Stomach (tissue), 19 donors: ENCODE measurements at places on chromosomes 11 and 22. TPM values are rescaled to one million over a fixed set of nuclear protein-coding genes. Genes with fewer than 3 reads are reported as not detected.
A peak's percentile ranks its signal among the peaks of the same experiment; 100 is the strongest.

GTSE1 gene
- total RNA-seq = 64.0 TPM

COA4 gene
- total RNA-seq = 6.1 TPM

DCHS1 gene
- 22.8 TPM for total RNA-seq

DDI1 gene
- not detected for total RNA-seq

SLC1A2 gene
- not detected for total RNA-seq

GRCh38 chr11:119727523-119728151 is 1.4 kb downstream of the NECTIN1 start:
- peak overlapping the region; percentile 86 for H3K27ac ChIP-seq
- peak; percentile 59 for DNase-seq
- peaks cover 17% of the 10 kb centered on the region for H3K4me1 ChIP-seq
- no peaks in the 10 kb centered on the region for H3K36me3 ChIP-seq

GRCh38 chr11:40274017-40274416 is 1185.4 kb downstream of the LRRC4C start:
- H3K4me3 ChIP-seq = no peak overlapping the region
- H3K4me1 ChIP-seq = no peaks in the 10 kb centered on the region
- DNase-seq = peak; percentile 53
- no peaks in the 10 kb centered on the region for H3K27me3 ChIP-seq

GRCh38 chr11:18322818-18323570 is 627 bp downstream of the GTF2H1 start:
- peak overlapping the region; percentile 83 for H3K4me3 ChIP-seq
- H3K27me3 ChIP-seq = no peaks in the 10 kb centered on the region
- peaks cover 5% of the 10 kb centered on the region for H3K36me3 ChIP-seq
- H3K27ac ChIP-seq = peak overlapping the region; percentile 91
- H3K4me1 ChIP-seq = peaks cover 34% of the 10 kb centered on the region

DNA sequence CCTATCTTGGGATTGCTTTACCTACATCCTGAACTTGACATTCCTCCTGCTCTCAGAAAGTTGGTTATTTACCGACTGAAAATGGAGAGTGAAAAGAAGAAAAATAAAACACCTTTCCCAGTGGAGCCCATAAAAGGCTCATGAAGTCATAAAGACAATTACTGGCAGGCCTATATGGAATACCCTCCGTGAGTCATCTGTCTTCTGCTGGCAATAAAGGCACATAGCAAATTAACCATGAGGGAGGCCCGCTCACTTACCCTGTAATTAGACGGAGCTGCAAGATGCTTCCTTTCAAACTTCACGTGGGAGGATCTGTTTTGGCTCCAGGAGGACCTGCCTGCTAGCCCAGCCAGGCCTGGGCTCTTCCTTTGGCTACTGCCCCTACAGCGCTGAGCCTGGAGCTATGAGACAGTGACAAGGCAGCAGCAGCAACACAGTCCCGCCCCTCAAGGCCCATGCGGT is 540.4 kb downstream of the BUD13 start:
- no peak overlapping the region for H3K27ac ChIP-seq
- no peaks in the 10 kb centered on the region for H3K36me3 ChIP-seq
- DNase-seq = no peak
- no peaks in the 10 kb centered on the region for H3K4me1 ChIP-seq

- no peak overlapping the region for H3K4me3 ChIP-seq
- DNase-seq = no peak
- no peaks in the 10 kb centered on the region for H3K4me1 ChIP-seq
- H3K27me3 ChIP-seq = no peaks in the 10 kb centered on the region
Observed at GRCh38 chr11:84137505-84137904, 851.3 kb upstream of the CCDC90B start.

GRCh38 chr22:19244600-19245352 is 46.7 kb downstream of the CLTCL1 start:
- H3K36me3 ChIP-seq = peaks cover 5% of the 10 kb centered on the region
- no peaks in the 10 kb centered on the region for H3K4me1 ChIP-seq
- H3K27me3 ChIP-seq = no peaks in the 10 kb centered on the region
- DNase-seq = no peak
- no peak overlapping the region for H3K4me3 ChIP-seq

DNA sequence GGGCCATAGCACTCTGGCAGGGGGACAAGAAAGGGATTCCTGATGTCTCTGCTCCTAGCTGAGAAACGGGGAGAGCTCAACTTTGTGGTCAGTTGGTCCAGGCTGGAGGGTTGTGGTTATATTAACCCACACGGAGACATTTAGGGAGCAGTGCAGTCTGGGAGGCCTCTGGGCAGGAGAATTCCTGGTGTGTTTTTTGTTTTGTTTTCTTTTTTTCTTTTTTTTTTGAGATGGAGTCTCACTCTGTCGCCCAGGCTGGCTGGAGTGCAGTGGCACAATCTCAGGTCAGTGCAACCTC is 88.0 kb upstream of the SHISAL1 start:
- H3K27me3 ChIP-seq = no peaks in the 10 kb centered on the region
- no peak overlapping the region for H3K4me3 ChIP-seq
- H3K4me1 ChIP-seq = no peaks in the 10 kb centered on the region
